ENCODE measurements at places on chromosomes 2 and 18.

GRCh38 chr2:180473456-180473855 is 466.4 kb upstream of the CWC22 start:
- no peak for DNase-seq

- no peak for DNase-seq
These were observed 3.1 kb downstream of the KCNE4 start for GRCh38 chr2:223055140-223055539.

DNA sequence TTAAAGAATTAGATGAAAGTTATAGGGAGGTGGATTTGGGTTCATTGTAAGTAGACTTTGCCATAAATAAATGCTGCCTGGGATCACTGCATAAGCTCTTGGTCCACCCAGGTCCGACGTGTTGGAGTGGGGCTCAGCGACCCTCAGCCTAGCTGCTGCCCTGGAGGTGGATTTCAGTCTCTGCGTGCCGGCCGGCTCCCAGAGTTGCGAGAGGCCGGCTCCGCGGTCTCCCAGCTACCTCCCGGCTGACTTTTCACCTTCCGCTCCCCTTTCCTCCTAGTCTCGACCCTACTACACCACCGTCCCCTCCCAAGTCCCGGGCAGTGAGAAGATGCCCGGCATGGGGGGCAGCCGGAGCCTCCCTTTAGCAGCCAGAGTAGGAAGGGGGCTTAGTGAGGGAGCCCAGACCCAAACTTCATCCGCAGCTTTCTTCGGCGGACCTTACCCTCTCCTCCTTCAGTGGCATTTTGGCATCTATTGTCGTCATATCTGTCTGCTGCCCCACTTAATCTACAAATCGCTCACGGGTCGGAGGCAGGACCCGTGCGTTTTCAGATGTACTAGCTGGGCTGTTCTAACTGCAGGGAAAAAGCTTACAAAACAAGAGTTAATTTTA is 8.1 kb downstream of the EMX1 start:
- no peak for DNase-seq

DNA sequence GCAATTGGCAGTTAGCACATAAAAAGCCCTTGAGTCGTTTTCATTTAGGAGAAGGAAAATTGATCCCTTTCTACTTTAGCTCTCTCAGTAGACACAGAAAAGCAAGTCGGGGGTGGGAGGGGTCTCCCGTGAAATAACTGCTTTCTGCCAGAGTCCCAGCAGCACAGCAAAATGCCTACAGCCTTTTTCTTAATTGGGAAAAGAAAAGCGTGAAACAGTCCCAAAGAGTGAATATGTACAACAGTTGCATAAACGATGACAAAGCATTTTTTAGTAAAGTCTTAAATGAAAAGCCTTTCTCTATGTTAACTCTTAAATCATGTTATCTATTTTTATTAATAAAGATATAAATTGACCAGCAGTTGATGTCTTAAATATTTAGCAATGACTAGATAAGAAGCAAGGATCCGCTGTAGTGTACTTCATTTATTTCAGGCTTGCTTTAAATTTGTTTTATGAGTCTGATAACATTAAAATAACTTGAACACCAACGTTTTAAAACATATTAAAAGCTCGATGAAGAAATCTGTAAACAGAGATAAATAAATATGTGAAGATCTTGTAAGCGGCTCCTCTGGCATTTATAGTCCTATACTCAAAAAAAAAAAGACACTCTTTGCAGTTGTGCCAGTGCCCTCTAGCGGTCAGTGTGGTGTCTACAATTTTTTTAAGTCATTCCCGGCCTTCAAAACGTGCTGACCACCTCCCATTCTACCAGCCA is 42.3 kb upstream of the ATIC start:
- peak; percentile 76 for DNase-seq

DNA sequence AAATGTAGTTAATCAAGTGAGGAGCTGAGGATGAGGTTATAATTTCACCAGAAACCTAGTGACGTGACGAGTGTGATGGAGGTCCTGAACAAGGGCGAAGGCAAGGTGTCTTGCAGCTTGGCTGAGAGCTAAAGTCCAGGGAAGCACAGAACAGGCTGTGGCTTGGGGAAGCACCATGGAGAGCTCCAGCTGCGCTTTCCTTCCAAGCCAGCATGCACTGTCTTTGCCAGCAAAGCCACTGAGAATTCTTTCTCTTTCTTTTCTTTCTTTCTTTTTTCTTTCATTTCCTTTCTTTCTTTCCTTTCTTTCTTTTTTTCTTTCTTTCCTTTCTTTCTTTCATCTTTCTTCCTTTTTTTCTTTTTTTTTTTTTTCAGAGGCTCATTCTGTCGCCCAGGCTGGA is 239.3 kb downstream of the FBXO15 start:
- peak; percentile 28 for DNase-seq

DNA sequence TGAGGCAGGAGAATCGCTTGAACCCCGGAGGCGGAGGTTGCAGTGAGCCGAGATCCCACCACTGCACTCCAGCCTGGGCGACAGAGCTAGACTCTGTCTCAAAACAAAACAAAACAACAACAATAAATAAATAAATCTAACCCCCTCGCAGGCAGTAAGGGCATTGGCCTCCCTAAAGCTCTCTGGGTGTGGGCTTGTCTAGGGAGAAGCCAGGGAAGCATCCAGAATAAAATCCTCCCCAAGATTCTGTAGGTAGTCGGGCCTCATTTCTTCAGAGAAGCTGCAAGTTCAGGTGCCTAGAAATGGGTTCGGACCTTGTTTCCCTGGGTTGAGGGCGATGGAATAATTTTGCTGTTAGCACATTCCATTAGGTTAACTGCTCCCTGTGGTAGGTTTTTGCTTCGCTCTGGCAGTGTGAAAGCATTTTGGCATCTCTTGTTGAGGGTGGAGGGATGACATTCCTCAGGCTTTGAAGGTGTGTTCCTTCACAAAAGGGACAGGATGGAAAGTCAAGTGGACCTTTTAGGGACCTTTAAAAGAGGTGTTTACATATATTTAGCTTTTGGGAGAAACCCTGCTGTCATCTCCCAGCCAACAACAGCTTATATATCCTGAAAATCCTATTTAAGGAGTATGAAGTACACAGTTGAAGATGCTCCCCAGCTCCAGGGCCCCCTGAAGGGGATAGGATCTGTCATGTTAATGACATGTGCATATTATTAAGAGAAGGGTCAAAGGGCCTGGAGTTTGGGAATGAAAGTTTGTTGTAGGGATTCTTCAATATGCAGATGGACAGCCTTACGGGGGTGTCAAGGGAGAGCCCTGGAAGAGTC is 17.7 kb downstream of the MYCN start:
- no peak for DNase-seq

GRCh38 chr2:60298006-60298696 is 255.3 kb downstream of the BCL11A start:
- no peak for DNase-seq

- DNase-seq = peak; percentile 60
These were observed 470.6 kb upstream of the MEX3C start for GRCh38 chr18:51668101-51668500.

- no peak for DNase-seq
These were observed 166.5 kb upstream of the ALPP start for GRCh38 chr2:232211743-232212686.

DNA sequence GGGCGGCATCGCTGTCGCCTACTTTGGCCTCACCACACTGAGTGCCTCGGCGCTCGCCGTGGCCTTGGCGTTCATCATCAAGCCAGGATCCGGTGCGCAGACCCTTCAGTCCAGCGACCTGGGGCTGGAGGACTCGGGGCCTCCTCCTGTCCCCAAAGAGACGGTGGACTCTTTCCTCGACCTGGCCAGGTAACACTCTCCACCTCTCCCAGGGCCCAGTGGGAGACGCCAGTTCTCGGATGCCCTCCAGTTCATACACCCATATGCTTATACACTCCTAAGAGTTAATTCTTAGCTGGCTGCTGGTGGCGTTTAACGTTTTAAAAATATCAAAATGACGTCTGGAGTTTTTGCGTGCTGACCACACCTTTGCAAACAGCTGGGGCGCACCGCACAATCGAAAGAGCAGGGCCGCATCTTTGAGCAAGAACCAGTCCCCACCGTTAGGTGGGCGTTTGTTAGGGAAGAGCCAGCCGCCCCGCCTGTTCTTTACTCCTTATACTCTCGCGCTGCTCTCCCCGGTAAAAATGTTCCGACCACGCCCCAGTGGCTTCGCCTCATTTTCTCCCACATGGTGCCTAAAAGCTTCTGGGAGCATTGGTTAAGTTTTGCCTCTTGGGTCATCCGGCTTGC is 899 bp downstream of the SLC1A4 start:
- DNase-seq = no peak

DNA sequence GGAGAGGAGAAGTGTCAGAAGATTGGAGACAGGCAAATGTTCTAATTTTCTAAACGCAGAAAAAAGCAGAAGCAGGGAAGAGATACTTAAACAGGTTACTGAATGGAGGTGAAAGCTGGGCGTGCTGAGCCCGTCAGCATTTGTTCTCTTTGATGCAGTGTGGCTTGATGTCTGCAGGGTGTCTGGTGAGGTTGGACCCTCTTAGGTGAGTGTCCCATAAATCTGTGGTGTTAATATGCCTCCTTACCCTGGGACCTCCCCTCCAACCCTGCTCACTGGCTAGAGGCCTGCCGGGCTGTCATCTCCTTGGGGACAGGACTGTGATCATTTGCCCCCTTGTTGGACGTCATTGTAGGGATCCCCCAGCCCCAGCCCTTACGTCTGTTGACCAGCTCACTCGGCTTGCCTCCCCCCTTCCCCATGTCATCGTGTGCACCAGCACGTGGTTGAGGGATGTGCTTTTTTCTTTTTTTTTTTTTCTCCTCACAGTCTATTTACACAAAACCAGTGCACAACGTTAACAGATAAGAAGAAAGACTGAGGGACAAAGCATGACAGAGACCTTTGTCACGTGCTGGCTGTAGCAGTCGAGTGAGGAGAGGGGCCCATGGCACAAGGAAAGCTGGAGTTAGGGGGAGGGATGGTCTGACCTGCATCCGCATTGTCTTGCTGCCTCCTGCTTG is 56.4 kb downstream of the NCK2 start:
- DNase-seq = no peak

DNA sequence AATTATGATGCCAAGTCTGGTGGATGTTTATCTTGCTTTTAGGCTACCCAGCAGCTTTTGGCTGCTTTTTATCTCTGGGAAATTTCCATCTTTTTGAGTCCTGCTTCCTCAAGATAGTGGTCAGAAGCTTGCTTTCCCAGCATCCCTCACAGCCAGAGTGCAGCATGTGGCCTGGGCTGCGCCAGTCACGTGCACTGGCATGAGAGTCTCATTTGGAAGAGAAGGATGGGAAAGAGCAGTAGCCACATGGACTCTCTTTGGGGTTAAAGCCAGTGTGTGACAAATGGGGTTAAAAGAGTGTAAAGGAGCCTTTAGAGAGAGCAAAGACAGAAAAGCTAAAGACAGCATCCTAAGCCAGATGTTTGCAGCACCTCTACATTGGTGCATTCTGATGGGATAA is 12.7 kb downstream of the GPR39 start:
- no peak for DNase-seq

DNA sequence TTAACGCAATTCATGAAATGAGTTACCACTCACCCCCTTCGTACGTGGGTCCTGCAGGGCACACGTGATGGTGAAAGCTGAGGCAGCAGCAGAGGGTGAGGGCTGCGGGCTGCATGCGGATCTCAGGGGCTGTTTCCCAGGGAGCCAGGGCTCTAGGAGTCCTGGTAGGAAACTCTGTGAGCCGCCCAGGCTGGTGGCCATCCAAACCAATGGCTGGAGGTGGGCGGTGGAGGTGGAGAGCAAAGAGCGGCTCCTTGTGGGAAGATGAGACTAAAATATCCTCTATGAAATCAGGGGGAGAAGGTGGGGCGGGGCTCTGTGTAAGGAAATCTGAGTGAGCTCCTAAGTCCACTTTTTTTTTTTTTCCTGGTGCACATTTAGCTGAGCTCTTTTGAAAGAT is 120.1 kb upstream of the SLC1A4 start:
- DNase-seq = no peak
